ENCODE measurements at places on chromosomes 2 and 18.
A peak's percentile ranks its signal among the peaks of the same experiment; 100 is the strongest.

DNA sequence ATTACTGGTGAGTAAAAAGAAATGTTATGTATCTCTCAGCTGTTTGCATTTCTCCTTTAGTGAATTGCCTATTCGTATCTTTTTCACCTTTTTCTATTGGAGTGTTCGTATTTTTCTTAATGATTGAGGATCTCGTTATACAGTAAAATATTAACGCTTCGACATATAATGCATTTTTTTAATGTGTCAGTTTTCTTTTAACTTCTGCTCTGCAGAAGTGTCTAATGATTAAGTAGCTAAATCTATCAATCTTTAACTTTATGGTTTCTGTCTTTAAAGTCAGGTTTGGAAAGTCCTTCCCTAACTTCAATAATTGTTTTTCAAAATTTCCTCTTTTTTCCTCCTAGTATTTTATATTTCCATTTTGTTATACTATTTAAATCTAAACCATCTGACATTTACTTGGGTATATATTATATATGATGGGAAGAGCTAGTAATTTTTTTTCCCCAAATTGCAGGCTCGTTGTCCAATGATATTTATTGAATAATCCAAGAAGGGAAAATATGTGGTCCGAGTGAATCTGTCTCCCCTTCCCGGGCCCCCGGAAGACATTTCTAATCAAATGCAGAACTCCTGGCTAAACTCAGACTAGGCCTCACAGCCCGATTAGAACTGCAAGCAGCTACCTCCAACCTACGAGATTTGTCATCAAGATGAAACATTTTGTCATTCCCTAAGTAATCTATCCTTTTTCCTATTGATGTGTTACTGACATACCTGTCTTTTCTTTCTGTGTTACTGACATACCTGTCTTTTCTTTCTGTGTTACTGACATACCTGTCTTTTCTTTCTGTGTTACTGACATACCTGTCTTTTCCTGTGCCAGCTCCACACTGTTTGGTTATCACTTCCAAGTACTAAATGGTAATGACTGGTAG lies 17.2 kb downstream of the PCBP1 start:
- DNase-seq: no peak

GRCh38 chr2:159617646-159618045 lies 1.3 kb upstream of the BAZ2B start:
- DNase-seq: no peak

DNA sequence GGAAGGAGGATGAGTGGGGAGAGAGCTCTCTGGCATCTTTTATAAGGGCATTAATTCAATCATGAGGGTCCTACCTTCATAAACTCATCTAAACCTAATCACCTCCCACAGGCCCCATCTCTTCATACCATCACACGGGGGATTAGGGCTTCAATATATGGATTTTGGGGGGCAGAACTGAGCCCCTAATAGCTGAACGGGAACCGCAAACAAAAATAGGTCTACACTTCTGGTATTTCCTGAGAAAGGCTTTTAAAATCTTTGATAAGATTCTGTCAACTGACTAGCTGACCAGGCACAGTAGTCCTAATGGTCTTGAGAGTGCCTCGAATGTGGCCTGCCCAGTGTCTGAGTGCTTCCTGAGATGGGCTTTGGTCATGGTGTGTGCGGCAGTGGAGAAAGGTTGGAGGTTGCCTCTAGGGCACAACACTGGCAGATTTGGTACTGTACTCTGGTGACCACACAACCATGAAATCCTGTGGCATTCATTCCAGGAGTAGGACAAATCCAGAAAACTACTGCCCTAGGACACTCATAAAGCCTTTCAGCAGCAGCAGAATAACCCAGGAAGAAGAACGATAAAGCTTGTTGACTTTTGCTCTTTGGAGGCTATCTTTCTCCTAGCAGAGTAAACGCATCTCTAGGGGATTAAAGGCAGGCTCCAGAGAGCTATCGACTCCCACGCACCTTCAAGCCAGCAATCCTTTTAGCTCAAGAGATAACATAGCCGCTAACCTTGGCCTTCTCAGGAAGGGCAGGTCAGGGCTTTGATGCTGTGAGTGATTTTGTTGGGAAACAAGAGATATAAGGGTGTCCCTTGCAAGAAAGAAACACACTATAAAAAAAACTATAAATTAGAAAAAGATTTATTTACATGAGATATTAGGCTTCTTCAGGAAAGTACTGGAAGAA lies 12.3 kb upstream of the APOB start:
- DNase-seq: no peak

DNA sequence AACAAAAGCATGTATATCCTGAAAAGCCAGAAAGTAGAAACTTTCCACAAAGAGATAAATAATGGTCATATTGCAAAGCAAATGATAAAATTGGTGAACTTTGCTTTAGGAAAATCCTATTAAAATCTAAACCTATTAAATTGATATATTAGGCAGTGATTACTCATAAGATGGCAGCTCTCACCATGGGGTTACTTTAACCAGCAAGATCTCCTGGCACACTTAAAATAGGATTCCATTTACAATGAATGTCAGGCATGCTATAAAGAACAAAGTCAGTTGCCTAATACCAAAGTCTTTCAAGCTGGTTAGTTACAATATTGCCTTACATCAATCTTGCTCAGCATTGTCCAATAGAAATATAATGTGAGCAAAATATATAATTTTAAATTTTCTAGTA lies 816.2 kb downstream of the BCL11A start:
- no peak for DNase-seq

DNA sequence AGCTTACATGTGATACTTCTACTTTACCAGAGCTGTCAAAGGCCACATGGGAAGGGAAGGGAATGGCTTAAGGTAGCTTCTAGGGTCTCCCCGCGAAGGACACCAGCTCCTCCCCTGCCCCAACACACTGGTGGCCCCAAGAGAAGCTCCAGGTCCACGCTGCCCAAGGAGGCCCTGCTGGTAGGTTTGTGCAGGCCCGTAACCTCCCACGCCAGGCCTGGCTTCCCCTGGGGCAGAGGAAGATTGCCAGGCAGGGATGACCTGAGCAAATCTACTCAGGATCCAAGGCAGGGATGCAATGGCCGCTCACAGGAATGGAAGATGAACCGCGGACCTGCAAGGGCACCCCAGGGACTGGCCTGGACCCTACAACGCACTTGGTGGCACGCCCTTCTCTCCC lies 205.1 kb downstream of the MGAT5 start:
- no peak for DNase-seq

DNA sequence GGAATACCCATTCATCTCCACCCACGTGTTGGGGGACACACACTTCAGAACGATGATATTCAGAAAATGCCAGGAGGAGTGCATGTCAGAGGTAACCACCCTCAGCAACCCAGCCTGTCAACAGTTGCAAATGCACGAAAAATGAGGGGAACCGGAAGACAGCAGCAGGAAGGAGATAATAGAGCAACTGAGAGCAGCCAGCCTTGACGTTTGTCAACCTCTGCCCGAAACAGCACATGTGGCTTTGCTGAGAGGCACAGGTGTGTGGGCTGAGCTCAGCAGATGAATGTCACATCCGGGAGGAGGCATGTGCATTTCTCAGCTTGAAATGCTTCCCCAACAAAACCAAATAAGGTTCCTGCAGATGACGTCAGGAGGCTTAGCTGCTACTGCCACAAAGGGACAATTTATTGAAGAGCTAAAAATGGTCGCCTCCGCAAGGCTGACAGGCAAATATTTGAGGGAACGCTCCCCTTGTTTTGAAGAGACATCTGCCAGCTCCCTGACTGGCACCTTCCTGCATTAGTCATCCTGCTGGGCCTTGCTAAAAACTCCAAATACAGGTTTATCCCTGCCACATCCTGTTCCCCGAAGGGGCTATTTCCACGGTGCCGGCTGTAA lies 419.0 kb downstream of the NBAS start:
- DNase-seq: no peak

GRCh38 chr2:128414351-128414750 lies 95.7 kb upstream of the HS6ST1 start:
- DNase-seq: no peak

DNA sequence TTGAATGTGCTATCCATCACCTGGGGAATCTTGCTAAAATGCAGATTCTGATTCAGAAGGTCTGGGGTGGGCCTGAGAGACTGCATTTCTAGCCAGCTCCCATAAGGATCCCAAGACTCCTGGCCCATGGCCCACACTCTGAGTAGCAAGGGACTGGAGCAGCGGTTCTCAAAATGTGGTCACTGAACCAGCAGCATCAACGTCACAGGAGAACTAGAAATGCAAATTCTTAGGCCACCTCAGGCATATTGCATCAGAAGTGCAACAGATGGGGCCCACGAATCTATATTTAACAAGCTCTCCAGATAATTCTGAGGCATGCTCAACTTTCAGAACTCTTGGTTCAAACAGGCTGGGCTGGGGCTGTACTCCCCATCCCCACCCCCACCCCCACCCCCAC lies 74.6 kb downstream of the DHRS9 start:
- no peak for DNase-seq

DNA sequence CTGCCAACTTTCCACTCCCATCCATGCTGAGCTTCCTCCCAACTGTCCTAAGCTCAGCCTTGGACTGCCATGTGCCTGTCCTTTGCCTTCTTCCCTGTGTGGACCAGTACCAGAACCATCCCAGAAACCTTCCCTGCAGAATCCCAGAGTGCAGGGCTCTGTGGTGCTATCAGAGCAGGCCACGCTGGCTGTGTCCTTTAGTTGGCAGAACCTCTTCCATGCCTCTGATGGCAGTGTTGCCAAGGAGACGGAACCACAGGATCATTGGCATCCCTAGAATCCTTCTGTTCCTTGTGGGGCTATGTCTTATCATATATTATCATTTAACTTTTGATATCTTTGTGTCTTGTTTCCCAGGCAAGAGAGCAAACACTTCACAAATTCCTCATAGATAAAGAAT lies 73.0 kb upstream of the NOSTRIN start:
- DNase-seq: no peak

DNA sequence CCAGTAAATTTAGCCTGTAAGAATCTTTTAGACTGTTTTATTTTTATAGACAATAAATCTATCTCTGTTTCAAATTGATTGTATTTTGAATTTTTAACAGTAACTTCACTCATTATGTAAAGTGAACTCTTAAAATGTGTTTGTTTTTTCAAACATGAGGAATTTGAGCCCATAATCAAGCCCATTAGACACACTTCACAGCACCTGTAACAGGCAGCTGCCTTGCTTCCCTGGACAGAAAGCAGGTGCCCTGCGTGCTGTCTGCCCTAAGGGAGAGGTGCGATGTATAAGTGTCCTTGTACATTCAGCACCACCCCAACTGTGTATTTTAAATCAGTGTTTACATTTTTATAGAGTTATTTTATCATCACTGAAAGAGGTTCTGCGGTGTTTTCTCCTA lies 186.5 kb upstream of the TPO start:
- DNase-seq: no peak

DNA sequence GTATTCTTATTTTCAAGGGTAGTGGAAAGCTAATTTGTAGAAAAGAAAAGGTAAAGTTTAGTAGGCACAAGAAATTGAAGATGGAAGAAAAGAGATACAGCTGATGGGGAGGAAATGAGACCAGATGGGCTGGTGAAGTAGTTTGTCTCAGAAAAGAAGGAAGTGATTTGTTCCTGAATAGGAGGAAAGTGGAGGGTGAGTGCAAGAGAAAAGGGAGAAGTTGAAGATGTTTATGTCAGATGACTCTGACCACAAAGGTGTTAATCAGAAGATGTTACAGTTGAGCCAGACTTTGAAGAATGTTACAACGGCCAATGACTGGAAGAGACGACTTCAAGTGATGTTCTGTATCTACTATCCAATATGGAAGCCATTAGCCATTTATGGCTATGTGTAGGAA lies 21.2 kb downstream of the ZSCAN30 start:
- DNase-seq: no peak

DNA sequence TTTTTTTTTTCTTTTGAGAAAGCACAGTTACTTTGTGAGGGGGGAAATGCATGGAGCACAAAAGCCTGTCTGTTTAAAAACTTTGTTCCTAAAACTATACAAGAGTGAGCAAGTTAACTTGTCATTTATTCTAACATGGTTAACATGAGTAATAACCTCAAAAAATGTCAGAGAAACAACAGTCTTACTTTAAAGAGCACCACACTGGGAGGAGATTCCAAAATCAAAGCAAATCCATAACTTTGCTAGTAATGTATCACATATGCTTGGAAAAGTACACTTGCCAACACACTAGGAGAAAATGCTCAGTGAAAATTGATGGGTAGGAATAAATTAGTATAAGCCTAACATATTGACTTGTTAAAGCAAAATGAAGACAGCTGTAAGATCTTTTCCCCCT lies 157.1 kb downstream of the PRPF40A start:
- no peak for DNase-seq

- DNase-seq: no peak
Observed at GRCh38 chr18:9000733-9001132, 101.8 kb upstream of the NDUFV2 start.

DNA sequence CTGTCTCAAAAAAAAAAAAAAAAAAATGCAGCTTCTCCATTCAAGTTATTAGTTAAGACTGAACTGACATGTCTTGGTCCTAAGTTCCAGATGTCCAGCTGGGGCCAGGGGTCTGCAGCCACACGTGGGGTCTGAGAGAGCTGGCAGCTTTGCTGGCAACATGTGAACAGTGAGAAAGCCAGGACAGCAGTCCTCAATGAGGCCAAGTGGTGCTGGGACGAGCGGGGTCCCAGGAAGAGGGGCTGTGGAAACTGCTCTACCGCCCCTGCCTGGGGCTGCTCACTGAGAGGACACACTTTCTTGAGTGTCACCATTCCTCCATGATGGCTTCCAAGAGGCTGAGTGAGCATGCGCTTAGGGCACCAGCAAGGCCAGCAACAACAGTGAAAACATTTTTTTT lies 100.7 kb upstream of the TAF1B start:
- no peak for DNase-seq

GRCh38 chr2:159013103-159013502 lies 44.7 kb downstream of the TANC1 start:
- DNase-seq: no peak

GRCh38 chr18:23875966-23876895 lies 138.3 kb upstream of the TTC39C start:
- no peak for DNase-seq

DNA sequence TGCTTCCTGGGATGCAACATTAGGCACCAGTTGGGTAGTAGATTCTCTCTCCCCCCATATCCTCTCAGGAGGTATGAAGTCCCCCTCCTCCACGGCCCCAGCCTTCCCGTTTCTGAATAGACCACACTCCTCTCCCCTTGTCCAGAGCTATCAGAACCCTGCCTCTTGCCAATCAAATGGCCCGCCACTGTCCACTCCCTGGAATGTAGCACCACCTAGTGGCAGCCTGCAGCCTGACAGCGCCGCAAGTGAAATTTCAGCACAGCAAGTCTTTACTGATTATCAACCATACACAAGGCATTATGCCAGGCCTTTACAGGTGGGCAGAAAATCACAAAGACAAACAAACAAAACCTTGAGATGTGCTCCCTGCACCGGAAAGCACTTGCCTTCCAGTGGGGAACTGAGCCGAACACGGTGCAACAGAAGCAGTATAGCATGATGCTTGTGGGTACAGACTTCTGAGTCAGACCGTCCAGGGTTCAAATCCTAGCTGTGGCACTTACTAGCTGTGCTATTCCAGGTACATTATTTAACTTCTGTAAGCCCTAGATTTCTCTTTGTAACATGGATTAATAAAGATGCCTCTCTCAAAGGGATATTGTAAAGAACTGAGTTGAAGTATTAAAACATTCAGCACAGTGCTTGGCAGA lies 174.0 kb downstream of the SMAD2 start:
- DNase-seq: peak; percentile 50

- no peak for DNase-seq
Observed at GRCh38 chr18:49098386-49098785, 147.6 kb upstream of the SMAD7 start.

- DNase-seq: no peak
Observed at GRCh38 chr2:46849046-46849715, 66.4 kb downstream of the MCFD2 start.

- peak; percentile 58 for DNase-seq
Observed at GRCh38 chr2:237982039-237982725, 15.4 kb downstream of the UBE2F start.

- DNase-seq: no peak
Observed at GRCh38 chr2:39919511-39920306, 140.7 kb upstream of the THUMPD2 start.
